ENCODE measurements at places on chromosomes 6 and 20.

DNA sequence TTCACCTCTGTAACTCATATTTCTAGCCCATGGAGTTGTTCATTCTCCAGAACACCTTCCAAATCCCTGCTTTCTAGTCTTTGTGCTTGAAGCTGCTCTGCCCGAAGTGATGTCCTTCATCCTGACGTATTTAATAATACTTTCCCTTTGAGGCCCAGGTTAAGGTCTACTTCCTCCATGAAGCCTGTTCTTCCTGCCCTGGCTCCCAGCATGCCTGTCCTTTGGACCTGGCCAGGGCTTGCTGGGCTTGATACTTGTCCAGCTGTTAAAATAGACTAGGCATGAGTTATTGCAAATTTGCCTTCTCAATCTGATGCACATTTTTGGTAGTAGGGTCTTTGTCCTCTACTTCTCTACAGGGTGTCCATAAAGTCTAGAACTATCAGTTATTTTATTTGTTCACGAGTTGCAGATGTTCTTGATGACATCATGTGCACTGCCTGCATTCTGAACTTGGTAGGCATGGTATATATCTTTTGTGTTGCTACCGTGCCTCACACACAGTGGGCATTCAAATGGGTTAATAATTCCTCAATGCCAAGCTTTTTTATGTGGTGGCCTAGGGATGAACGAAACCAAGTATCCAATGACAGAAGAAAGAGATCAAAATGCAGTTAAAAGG is 3.1 kb upstream of the MAP7 start:
- DNase-seq: no peak

- DNase-seq: no peak
Measured at GRCh38 chr20:3239867-3240775, 1.1 kb upstream of the SLC4A11 start.

GRCh38 chr6:43820486-43820885 is 50.5 kb downstream of the VEGFA start:
- no peak for DNase-seq

- DNase-seq: no peak
Measured at GRCh38 chr6:168240160-168240559, 79.4 kb downstream of the DACT2 start.

- DNase-seq: no peak
Measured at GRCh38 chr6:138522611-138523010, 23.3 kb upstream of the NHSL1 start.

- no peak for DNase-seq
Measured at GRCh38 chr6:25447570-25447929, 168.4 kb downstream of the CARMIL1 start.
